ENCODE measurements at places on chromosomes 3 and 15.

GRCh38 chr15:70116317-70116716 is 18.6 kb upstream of the TLE3 start:
- no peak for DNase-seq

DNA sequence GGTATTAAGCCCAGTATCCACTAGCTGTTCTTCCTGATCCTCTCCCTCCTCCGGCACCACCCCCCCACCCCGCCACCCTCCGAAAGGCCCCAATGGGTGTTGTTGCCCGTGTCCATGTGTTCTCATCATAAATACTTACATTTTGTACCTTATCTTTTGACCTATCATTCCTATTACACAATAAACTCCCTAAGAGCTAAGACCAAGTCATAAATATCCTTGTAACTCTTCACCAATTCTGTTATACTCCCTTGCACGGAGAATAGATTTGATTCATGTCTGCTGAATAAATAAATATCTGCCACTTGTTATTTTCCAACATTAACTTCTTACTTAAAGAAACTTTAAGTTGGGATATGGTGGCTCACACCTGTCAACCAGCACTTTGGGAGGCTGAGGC is 43.9 kb downstream of the SHQ1 start:
- no peak for DNase-seq

DNA sequence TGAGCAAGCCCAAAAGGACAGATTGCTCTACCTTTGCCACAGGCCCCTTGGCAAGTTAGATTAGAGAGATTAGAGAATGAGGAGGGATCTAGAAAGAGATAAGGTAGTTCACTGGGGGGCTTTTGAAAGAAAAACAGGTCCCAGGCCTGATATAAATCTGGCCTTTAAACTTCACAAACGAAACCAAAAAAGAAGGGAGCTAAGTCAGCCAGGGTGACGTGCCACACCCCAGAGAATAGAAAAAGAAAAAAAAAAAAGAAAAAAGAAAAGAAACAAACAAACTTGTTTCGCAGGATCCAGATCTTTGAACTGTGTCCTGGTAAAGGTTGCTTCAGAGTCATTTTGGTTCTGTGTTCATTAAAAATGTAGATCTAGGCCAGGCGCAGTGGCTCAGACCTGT is 3.6 kb downstream of the KAT2B start:
- DNase-seq = no peak

DNA sequence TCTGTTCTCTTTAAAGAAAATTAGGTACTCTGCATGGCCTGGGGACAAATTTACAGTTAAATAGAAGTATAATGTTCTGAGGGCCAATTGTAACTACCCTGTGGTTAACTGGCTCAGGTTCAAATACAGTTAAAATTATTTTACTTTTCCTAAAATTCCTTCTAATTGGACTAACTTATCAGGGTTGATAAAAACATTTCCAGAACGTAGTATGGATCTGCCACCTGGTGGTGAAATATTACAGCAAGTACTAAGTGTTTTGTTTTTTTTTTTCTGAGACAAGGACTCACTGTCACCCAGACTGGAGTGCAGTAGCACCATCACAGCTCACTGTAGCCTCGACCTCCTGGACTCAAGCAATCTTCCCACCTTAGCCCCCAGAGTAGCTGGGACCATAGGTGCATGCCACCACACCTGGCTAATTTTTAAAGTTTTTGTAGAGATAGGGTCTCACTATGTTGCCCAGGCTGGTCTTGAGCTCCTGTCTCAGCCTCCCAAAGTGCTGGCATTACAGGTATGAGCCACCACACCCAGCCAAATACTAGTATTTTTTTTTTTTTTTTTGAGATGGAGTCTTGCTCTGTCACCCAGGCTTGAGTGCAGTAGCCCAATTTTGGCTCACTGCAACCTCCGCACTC is 29.2 kb downstream of the NEO1 start:
- DNase-seq = peak; percentile 31

GRCh38 chr3:137202941-137203340 is 245.2 kb downstream of the IL20RB start:
- no peak for DNase-seq

GRCh38 chr3:23455775-23456174 is 252.6 kb downstream of the UBE2E2 start:
- DNase-seq = peak; percentile 91

- peak; percentile 32 for DNase-seq
Observed at GRCh38 chr3:156477323-156477722, 77.6 kb downstream of the SSR3 start.

GRCh38 chr15:91271565-91272153 is 171.6 kb downstream of the SV2B start:
- peak; percentile 21 for DNase-seq

GRCh38 chr3:53856964-53857363 is 10.6 kb downstream of the IL17RB start:
- DNase-seq = no peak

- DNase-seq = no peak
Observed at GRCh38 chr3:147640781-147641180, 231.6 kb downstream of the ZIC1 start.

- DNase-seq = peak; percentile 46
Observed at GRCh38 chr3:74469151-74469550, 145.3 kb downstream of the CNTN3 start.

- no peak for DNase-seq
Observed at GRCh38 chr15:83413054-83413719, 34.0 kb upstream of the SH3GL3 start.

GRCh38 chr15:85168642-85169173 is 187.1 kb downstream of the PDE8A start:
- DNase-seq = no peak

DNA sequence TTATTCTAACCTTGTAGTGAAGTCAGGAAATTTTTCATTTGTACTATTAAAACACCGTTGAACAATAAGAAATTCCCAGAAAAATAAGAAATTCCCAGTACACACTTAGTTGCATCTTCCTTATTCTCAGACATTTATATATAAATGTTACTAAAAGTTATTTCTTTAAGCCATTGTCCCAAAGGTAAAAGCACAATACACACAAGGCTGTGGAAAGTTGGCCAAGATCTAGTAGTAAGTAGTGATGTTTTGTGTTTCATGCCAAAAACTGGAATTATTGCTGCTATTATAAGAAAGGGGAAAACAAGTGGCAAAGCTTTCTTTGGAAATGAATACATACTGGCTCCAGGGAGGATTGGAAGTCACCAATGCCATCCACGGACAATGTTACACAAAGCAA is 802.5 kb upstream of the DPPA4 start:
- DNase-seq = no peak

- DNase-seq = no peak
Observed at GRCh38 chr15:58981808-58982475, 5.5 kb upstream of the RNF111 start.

DNA sequence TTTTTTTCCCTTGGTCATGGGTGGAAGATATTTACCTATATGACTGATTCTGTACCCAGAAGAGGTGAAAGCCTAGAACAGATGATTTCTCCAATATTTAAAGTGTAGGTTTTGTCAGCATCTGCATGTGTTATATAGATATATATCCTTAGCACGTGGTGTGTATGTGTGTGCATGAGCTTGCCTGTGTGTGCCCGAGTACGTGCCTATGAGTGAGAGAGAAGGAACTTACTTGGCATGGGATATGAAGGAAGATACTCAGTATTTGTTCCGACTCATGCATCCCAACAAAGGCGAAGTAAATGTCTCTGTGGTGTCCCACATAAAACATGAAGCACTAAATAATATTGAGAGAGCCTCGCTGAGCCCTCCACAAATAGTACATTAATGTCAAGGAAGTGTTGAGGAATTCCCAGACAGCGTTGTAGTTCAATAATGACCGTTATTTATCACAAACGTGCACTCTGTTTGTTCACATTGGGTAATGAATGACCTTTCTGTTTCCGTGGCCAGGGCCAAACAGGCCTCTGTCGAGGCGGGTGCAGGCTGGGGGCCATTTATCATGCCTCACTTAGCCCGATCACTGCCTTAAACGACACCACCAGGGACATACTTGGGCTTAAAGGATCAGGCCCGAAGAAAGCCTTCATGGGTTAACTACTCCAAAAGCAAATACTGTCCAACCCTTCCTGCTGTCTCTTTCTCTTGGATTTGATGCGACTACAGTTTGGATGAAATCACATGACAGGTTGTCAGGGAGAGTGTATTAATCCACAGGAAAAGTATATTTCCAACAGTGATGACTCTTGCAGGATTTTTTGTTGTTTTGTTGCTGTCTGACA is 267.7 kb downstream of the PTPRG start:
- DNase-seq = no peak

DNA sequence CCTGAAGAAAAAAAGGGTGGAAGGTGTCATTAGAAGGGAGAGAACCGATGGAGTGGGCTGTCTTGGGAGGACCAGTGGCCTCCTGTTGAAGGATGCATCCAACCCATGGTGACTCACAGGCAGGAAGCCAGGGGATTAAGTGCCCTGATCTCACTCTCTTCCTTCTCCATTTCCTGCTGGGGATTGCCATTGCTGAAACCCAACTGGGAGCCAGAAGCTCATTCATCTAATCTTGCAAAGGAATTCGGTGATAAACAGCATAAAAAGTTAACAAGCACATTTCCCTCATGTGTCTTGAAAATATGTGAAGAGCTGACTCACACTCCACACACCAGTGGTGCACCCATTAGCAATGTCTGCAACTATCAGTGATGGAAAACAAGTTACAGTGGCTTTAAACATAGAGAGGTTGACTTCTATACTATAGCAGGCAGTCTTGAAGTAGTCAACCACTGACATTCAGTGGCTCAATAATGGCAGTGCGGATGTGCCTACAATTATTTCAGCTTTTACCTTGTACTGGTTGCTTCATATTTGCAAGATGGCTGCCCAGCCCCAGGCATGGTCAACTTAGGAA is 12.8 kb upstream of the CSRNP1 start:
- peak; percentile 93 for DNase-seq

DNA sequence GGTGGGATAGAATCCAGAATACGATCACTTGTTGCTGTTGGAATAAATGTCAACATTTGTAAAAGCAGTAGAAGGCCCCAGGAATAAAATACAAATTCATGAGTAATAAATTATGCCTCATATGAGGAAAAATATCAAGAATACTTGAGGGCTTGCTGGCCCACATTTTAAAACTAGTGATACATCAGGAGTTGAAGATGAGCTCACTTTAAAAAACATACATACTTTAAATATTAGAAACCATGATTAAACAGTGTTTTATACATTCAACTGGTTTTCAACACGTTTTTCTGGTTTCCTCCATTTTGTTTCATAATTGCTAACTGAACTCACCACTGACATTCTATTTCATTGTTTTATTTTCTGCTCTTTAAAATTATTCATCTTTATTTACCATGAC is 141.4 kb downstream of the TFG start:
- no peak for DNase-seq

GRCh38 chr3:143605233-143605950 is 242.9 kb downstream of the SLC9A9 start:
- DNase-seq = no peak

DNA sequence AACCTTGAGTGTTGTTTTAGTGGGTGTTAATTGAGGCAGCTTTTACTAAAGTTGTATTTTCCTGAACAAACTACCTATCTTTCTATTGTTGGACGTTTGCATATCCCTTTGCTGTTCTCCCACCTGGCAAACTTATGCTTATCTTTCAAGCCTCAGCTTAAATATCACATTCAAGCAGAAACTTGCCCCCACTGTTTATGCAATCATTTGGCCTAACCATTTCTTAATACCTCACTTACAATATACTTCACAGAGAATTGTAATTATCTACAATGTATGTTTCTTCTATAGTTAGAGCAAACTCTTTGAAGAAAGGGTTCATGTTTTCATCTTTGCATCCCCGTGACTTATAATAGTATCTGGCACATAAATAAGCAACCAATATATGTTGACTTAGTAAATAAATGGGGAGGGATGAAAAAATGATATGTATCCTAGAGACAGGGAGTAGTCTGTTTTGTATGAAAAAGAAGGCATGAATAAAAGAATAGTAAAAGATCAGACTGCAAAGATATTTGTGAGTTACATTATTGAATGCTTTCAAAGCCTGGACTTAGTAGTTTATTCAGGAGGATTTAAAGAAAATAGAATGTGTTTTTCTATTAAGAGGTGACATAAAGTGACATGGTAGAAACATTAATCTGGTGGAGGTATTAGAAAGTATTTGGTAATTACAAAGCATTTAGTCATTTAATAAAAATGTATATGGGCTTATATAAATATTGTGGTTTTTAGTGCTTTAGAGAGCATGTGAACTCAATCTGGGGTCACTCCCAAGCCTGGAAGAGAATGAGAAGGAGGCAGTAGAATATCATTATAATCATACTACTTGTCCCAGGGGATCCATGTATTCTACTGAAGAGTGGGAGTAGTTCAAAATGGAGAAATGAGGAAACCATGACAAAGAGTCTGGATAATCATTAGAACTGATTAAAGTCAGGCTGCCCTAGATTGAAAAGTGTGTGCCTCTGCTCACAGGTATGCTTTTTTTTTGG is 60.0 kb upstream of the DCBLD2 start:
- DNase-seq = no peak

DNA sequence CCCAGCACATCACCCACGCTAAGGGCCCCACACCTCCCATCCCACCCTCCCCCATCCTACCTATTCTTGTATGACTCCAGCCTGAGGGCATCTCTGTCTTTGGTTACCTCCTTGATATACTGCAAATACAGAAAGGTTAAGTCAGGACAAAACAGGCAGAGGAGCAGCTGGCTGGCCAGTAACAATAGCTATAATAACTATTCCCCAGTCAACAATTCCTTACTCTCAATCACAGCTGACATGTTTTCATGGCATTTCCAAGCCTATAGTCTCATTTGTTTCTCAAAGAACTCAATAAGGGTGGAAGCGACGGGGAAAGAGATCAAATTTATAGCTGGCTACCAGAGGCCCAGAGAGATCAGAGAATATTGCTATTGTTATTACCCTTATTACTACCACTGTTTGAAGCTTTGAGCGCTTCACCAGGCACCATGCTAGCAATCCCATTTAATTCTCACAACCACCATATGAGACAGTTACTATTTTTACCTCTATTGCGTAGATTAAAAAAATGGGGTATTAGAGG is 93.0 kb upstream of the C2CD4B start:
- DNase-seq = no peak

- DNase-seq = no peak
Observed at GRCh38 chr15:69400850-69401249, 13.3 kb upstream of the KIF23 start.

GRCh38 chr15:41734079-41734478 is 40.2 kb upstream of the MAPKBP1 start:
- no peak for DNase-seq

DNA sequence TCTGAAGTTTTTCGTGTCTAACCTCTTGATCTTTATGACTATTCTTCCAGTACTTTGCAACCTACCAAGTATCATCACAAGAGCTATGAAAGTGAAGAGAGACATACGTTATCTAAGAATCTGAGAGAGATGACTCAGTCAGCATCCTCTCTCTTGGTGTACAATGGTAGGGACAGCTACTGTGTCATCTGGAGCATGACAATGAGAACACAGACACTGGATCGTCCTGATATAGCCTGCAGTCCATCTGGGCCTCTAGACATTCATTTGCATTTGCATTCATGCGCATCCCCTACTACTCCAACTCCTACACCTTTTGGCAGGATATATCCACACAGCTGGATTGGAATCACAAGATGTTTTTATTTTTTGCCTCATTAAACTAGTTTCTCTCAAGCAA is 115.2 kb downstream of the PEX5L start:
- no peak for DNase-seq

- DNase-seq = no peak
Observed at GRCh38 chr3:114274929-114275328, 18.9 kb upstream of the TIGIT start.
